ENCODE measurements at places on chromosomes 1 and 21.

DNA sequence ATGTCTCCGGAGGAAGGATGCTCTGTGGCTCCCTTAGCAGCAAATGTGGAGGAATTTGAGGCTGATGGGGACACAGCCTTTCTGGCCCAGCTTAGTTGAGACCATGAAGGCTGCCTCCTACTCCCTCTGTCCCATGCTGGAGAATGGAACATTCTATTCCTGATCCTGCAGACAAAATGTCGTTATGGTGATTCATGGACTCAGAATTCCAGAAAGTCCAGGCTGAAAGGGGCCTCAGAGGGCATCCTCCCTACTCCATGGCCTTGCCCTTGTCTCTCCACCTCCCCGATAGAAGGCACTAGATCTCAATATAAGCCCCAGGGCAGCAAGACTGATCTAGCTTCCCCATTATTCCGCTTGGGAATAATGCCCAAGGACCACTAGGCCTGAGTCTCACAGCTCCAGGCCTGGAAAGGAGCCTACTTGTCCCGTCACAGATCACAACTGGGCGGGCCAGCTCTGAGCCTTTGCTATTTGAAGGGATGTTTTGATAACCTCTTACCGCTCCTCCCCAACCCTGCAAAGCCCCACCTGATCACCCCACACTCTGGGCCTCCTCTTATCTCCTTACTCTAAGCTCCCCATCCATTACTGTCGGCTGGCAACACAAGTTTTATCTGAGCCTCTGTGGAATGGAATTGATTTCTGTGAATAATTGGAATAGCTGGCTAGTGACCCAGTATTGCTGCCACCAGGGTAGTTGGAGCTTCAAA lies 52.8 kb upstream of the TRABD2B start:
- no peak for DNase-seq

GRCh38 chr1:1206376-1206965 lies at the start of gene TNFRSF18:
TSS of gene TNFRSF18 (minus strand) at chr1:1206592. CDS start at chr1:1206571, 21 bp downstream.
- DNase-seq: no peak

- no peak for DNase-seq
Observed at GRCh38 chr1:151147665-151148064, 1.2 kb upstream of the SEMA6C start.

- DNase-seq: no peak
Observed at GRCh38 chr1:170407581-170407980, 124.4 kb upstream of the GORAB start.

- DNase-seq: no peak
Observed at GRCh38 chr1:5915587-5916571, 76.3 kb downstream of the NPHP4 start.

DNA sequence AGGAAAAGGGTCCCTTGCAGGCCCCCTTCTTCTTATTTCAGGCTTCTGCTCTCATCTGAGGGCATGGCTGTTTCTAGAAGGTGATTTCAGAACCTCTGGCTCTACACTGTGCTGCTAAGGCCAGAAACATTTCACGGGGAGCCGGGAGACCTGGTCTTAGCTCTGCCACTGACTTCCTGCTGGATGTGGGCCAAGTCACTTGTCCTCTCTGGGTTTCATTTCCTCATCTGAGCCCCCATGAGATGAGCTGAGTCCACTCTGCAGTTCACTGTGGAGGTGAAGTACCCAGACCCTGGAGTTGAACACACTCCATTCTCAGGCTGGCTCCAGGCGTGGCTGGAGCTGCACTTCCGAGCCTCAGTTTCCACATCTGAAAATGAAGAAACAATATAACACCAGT lies 2.1 kb downstream of the PADI1 start:
- no peak for DNase-seq

- no peak for DNase-seq
Observed at GRCh38 chr1:59026472-59026948, 242.7 kb upstream of the JUN start.

- no peak for DNase-seq
Observed at GRCh38 chr1:229839800-229840199, 213.8 kb downstream of the URB2 start.

- DNase-seq: no peak
Observed at GRCh38 chr1:225908773-225909172, 15.3 kb downstream of the PYCR2 start.

GRCh38 chr1:236522937-236523703 lies 662 bp upstream of the LGALS8 start:
- DNase-seq: no peak

GRCh38 chr1:248821101-248821500 lies 4.6 kb downstream of the SH3BP5L start:
- no peak for DNase-seq

GRCh38 chr1:186155594-186155993 lies 219.5 kb downstream of the TPR start:
- DNase-seq: no peak

DNA sequence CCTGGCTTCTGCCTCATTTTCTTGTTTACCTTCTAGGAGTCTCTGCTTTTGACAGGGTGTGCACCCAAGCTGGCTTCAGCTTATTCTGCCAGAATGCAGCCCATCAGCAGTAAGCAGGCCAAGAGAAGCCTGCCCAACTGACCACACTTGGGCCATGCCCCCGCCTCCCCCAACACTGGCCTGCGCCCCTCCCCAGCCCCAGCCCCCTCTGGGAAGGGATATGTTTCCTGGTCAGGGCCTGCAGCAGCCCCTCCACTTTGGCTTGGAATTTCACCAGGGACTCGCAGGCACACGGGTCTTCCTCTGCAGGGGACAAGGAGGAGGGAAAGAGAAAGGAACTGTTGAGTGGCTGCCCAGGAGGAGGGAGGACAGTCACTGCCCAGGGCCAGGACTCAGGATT lies 9.4 kb downstream of the MATN1 start:
- DNase-seq: no peak

DNA sequence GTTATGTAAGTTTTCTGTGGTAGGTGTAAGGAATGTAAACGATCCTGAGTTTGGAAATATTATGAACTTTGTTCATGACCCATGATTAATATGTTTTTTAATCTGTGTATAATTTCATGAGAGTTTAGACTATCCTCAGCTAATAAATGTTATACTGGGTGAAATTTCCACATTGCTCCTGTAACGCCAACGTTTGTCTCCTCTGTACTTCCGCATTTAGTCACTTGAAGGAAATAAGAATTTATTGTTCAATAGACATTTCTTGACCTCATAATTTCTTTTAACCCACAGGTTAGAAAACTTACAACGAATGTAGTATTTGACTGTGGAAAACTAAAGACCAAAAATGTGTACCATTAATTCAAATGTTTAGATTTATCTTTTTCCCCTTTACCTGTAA lies 876 bp downstream of the KCNJ15 start:
- DNase-seq: no peak

DNA sequence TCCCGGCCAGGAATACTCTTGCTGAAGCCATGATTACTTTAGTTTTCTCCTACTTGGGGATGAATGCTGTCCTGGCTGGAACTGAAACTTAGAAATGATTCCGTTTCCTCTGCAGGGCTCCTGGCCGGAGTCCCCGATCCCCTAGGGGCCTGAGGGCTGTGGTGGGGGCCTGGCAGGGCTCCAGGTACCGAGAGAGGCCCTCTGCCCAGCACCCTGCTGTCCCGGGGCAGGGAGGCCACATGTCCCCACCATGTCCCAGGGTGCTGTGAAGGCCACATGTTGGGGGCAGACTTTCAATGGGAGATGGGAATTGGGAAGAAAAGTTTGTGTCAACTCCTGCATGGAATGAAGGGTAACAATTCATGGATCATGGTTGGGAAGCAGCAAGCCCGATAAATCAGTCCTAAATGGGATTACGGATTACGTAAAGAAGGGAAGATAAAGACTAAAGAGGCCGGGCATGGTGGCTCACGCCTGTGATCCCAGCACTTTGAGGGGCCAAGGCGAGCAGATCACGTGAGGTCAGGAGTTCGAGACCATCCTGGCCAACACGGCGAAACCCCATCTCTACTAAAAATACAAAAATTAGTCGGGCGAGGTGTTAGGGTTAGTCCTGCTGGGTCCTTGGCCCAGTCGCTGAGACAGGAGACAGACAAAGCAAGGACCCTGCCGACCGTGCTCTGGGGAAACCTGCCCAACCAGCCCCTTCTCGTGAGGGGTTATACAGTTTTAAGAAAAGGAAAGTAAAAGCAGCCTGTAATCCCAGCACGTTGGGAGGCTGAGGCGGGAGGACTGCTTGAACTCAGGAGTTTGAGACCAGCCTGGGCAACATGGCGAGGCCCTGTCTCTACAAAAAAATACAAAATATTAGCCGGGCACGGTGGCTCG lies 37.6 kb downstream of the MORN1 start:
- DNase-seq: no peak

DNA sequence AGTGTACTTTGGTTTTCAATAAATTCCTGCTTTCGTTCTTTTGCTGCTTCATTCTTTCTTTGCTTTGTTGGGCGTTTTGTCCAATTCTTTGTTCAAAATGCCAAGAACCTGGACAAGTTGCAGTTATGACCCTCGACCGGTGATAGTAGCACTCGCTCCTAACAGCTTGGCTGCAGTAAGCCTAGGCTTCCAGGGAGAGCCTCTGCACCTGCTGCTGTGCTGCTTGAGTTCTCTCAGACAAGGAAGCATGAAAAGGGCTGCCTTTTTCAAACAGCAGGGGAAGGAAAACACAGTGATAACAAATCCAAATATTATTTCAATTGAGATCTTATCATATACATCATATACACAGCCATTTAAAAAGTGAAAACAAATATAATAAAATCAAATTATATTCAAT lies 12.8 kb upstream of the RIPK4 start:
- no peak for DNase-seq

DNA sequence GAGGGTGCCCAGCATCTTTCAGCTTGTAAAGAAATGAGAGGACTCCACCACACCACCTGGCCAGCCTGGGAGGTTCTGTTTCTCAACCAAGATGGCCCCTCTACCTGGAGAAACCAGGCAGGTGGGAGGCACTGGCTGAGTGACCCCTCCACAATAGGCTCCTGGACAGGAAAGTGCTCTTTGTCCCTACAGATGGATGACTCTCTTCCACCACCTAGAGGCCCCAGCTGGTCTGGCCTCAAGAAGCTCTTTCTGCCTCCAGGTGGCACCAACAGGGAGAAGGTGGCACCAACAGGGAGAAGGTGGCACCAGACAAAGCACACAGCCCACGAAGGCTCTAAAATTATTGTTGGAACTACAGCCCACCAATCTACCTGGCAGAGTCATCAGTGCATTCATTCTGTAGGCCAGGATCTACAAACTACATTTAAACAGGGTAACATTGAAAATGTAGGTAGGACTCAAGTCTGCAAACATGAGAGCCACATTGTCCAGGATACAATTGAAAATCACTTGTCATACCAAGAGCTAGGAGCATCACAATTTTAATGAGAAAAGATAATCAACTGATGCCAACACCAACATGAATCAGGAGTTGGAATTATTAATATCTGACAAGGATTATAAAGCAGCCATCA lies 14.4 kb downstream of the TMPRSS3 start:
- no peak for DNase-seq

- no peak for DNase-seq
Observed at GRCh38 chr1:33001282-33001681, 35.4 kb downstream of the AK2 start.

DNA sequence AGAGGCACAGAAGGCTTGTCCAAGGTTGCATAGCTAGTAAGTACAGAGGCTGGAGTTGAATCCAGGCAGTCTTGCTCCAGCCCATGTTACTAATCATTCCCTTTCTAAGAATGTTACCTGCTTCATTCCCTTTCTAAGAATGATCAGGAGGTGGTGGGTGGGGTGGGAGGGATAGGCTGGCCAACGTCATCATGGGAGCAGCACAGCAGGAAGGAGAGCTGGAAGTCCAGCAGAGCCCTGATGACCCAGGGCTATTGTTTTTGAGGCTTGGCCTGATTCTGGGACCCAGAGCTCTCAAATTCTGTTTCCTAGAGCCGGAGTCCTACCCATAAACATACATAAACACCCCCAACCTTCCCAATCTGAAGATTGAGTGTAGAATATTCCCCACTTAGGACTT lies 11.8 kb upstream of the CSF1 start:
- no peak for DNase-seq

- DNase-seq: no peak
Observed at GRCh38 chr1:209586221-209586740, 2.8 kb downstream of the CAMK1G start.

GRCh38 chr1:109578947-109579443 lies 30.6 kb downstream of the GNAI3 start:
- DNase-seq: no peak

GRCh38 chr1:179089827-179090482 lies 8.1 kb downstream of the TOR3A start:
- no peak for DNase-seq

Data from stimulated activated CD8-positive, alpha-beta memory T cell treated with anti-CD3 and anti-CD28 coated beads, Interleukin-7, amount 100 ng/mL, for 1 hour (primary cell).